H9 (cell line): ENCODE measurements at places on chromosomes 11 and 22.

- no peak for DNase-seq
Observed at GRCh38 chr11:46049325-46049897, 71.8 kb downstream of the PHF21A start.

GRCh38 chr11:16179676-16180075 lies 176.7 kb downstream of the SOX6 start:
- DNase-seq: no peak

DNA sequence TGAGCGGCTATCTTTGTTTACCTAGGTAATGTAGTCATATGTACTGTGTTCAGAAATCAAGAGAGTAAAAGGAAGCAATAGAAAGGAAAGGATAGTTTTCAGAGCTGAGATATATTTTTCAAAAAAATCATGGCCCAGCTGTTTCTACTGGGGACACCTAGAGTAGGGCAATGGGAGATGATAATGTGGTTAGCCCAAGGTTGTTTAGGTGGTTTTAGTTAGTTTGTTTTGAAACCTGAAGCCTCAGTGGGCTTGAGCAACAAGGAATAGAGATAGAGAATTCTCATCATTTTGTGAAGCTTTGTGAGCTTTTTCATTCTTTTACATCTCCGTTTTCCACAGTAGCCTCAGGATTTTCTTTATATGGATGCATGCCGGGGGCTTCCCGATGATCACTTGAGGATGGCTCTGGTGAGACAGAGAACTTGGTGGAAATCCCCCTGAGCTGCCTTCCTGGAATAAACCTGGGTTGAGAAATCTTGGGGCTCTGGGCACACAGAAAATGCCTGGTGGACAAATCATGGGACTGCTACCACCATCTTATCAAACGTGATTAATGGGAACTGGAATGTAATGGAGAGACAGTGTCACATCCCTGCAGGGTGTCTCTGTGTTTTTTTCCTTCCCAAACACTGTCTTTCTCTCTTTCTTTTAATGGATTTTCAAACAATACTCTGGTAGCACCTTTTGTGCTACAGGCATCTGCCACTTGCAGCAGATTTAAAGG lies 49.0 kb downstream of the ARHGAP42 start:
- DNase-seq: no peak

GRCh38 chr11:132961453-132961852 lies 570.8 kb downstream of the OPCML start:
- no peak for DNase-seq

DNA sequence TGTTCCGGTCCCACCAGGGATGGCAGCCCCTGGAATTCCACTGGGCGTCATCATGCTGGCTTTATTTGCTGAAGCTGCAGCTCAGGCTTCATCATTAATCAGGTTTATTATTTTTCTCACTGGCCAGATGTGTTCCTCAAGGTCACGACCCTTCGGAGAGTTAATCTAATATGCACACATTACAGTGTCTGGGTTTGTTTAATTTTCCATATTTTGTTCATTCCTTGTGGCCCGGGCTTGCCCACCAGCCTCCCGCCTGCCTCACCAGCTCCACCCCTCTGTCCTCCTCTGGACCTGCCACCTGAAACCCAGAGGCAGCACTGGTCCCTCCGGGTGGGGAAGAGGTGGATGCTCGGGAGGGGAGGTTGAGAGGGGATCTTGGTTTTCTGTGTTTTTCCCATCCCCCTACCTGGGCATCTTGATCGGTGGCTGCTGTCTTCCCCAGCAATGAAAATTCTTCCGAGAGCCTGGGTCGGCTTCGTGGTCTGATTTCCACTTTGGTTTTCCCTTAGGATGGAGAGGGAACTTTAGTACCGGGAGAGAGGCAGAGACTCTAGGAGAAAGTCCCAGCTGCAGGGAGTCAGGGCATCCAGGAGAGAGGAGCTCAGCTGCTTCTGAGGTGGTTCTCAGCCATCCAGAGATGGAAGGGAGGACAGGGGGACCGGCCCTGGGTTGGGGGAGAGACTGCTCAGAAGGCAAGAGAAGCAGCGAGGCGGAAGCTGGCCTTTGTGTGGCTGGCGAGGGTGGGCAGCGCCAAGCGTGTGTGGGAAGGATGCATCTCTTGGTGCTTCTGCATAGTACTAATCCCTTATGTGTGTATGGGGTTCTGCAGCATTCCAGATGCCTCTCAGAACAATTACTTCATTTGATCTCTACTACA lies 2.1 kb downstream of the GRIK4 start:
- DNase-seq: no peak

DNA sequence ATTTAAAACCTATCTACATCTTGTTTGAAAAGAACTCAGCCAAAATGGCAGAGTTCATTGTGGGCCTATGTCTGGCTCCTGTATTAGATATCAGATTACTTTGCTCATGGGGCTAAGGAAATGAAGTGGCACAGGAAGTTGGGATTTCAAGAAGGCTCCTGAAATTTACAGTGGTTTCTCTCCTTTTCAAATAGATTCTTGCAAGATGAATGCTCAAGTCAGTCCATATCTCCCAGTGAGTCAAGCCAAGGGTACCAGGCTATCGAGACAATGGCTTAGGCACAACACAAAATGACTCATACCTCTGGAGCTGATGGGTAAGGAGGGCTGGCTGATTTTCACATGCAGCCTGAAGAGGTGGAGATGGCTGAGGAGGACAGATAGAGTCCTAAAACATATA lies 24.1 kb upstream of the APOA1 start:
- no peak for DNase-seq

DNA sequence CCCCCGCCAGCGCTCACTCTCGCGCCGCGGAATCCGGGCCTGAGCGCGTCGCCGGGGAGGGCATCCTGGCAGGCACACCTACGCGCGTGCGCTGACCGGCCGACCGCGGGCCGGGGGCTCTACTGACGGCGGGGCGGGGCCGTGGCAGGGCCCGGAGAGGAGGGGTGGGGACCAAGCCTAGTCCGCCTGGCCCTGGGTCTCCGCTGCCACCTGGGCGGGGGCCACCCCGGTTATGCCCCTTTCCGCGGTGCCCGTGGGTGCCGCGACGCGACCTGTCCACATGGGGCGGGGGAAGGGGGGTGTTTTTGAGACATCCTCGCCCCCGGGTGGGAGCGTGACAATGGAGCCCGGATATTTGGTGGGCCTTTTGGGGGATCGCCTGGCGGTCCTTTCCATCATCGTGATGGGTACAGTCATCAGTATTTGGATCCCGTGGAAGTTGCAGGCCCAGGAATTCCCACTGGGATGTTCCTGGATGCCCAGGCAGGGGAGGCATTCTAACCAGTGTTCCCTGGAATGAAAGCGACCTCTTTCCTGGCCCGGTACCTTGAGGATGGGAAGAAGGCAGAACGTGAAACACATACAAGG lies 2.2 kb downstream of the NCAM1 start:
- DNase-seq: no peak

- DNase-seq: no peak
Observed at GRCh38 chr11:114343020-114343419, 46.8 kb downstream of the NNMT start.

DNA sequence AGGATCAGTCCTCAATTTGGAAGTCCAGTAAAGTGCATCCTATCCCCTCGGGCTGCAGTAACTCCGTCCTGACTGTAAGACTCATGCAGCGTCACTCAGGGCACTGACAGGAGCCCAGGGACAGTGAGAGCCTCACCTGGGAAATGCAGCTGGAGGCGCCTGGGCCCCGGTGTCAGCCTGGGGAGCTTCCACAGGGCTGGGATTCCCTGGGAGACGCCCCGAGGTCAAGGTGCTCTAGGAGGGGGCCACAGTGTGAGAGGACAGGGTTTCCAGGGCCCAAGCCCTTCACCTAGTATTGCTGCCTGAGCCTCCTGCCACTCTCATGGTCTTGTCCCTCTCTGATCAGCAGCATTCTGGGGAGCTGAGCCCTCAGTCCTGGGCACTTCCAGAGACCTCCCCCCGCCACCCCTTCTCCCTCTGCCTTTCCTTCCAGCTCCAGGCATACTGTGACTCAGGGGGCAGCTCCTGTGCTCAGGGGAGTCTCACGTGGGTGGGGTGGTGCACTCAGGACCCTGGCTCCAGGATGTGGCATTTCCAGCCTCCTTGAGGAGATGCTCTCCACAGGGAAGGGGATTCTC lies 99.1 kb upstream of the IGLL5 start:
- DNase-seq: no peak

- no peak for DNase-seq
Observed at GRCh38 chr11:94895971-94896370, 77.4 kb downstream of the CWC15 start.

GRCh38 chr11:59394186-59394585 lies 32.0 kb downstream of the OR5A2 start:
- no peak for DNase-seq
